ENCODE measurements at places on chromosomes 1 and 21.
A peak's percentile ranks its signal among the peaks of the same experiment; 100 is the strongest.

GRCh38 chr1:53075206-53075605 lies 13.2 kb downstream of the PODN start:
- no peak for DNase-seq

- DNase-seq = no peak
Measured at GRCh38 chr1:24101796-24102586, 9.9 kb downstream of the MYOM3 start.

- DNase-seq = no peak
Measured at GRCh38 chr1:31747304-31747703, 16.8 kb downstream of the ADGRB2 start.

DNA sequence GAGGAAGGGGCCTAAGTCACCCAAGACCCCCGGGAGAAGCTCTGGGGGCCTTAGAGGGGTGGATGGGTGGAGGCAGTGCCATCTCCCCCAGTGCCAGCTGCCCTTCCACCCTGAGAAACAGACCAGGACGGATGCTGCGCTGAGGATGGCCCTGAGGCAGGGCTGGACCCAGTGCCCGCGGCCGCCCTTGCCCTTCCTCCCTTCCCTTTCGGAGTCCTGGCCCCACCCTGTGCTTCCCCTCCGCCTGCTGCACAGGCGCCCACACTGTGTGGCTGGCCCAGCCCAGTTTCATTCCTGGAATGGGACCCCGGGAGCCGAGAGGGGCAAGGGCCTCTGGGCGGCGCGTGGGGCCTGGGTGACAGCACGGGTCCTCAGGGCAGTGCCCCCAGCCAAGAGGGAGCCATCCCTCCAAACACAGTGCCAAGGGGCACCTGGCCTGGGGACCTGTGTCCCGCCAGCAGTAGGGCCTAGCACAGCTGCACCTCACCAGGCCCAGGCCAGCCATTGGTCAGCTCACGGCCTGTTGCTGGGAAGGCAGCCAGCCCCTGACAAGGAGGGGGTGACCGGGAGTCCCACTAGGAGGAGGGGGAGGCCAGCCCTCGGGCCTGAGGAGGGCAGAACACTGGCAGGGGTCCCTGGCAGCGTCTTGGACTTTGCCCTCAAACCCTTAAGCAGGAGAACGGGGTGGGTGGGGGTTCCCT lies 13.4 kb upstream of the SKI start:
- no peak for DNase-seq

GRCh38 chr1:45879885-45880598 lies 76.6 kb downstream of the MAST2 start:
- no peak for DNase-seq

- DNase-seq = peak; percentile 34
Measured at GRCh38 chr1:235056937-235057336, 71.7 kb downstream of the TOMM20 start.

- DNase-seq = no peak
Measured at GRCh38 chr1:224864006-224864405, 65.5 kb upstream of the DNAH14 start.

GRCh38 chr1:107964336-107965109 lies 457 bp downstream of the VAV3 start:
- peak; percentile 42 for DNase-seq

- DNase-seq = no peak
Measured at GRCh38 chr1:114310695-114311271, 157.1 kb upstream of the SYT6 start.

GRCh38 chr1:168235937-168236336 lies 10.1 kb downstream of the SFT2D2 start:
- no peak for DNase-seq

GRCh38 chr1:22687191-22687590 lies 23.4 kb upstream of the EPHB2 start:
- no peak for DNase-seq

- DNase-seq = no peak
Measured at GRCh38 chr1:100035214-100035613, 65.4 kb downstream of the SLC35A3 start.

GRCh38 chr1:219174460-219175211 lies 958 bp downstream of the LYPLAL1 start:
- DNase-seq = peak; percentile 53

DNA sequence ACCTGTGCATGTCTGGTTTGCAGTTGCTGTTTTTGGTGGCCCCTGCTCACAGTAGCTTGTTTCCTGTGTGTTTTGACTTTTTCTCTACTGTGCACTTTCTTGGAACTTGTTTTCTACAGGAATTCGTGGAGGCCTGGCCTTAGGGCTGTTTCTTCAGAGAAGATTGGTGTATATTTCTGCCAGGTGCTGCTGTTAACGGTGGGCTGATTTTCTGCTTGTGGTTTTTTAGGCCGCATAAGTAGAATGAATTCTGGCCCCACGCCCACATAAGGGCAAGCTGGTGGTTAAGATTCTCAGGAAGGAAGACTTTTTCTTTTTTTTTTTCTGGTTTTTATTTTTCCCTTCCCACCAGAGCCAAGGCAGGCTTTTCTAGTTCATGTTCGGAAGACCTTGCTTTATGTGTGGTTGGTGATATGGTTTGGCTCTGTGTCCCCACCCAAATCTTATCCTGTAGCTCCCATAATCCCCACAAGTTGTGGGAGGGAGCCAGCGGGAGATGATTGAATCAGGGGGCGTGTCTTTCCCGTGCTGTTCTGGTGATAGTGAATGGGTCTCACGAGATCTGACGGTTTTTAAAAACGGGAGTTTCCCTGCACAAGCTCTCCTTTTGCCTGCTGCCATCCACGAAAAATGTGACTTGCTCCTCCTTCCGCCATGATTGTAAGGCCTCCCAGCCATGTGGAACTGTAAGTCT lies 71.5 kb upstream of the DISP3 start:
- DNase-seq = peak; percentile 90

DNA sequence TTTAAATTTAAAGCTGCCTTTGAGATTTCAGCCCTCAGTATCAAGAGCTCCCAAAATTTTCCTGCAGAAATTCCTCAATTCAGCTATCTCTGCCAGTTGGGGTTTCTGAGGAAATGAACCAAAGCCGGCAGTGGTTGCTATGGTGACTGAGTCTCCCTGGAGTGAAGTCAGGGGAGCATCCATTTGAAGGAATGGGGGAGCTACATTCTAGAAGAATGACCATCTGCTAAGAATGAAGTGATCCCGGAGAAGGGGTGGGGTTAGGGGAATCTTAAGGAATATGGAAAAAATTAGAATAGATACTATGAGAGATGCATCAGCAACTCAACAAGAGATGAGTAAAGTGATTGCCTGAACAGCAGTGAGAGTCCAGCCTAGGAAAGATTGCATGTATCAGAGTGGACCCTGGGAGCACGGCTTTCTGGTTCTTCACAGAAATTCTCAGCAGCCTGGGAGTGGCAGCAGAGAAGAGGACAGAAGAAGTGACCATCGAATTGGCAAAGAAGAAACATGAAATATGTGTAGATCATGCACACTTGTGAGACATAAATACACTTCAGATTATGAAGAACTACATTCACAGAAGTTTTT lies 94.7 kb downstream of the CHD1L start:
- no peak for DNase-seq

DNA sequence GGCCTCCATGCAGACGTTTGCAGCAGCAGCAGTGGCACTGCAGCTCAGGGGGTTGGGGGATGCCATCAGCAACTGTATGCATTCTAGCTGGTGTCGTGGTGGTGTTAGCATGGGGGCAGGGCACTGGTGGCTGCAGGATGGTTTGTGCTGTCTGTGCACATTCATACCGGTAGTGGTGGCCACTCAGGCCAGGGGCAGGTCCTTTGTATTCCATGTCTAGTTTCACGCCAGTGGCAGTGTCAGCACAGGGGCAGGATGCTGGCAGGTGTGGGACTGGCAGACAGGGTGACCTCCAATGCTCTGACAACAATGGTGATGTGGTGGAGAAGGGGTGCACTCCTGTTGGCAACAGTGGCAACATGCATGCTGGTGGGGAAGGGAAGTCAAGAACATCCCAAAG lies 194.2 kb upstream of the LRRC7 start:
- no peak for DNase-seq

GRCh38 chr1:108199201-108199691 lies 897 bp downstream of the SLC25A24 start:
- peak; percentile 7 for DNase-seq

- DNase-seq = no peak
Measured at GRCh38 chr1:198942466-198942865, 303.6 kb downstream of the PTPRC start.

GRCh38 chr1:42947117-42947516 lies 11.6 kb downstream of the SLC2A1 start:
- no peak for DNase-seq

DNA sequence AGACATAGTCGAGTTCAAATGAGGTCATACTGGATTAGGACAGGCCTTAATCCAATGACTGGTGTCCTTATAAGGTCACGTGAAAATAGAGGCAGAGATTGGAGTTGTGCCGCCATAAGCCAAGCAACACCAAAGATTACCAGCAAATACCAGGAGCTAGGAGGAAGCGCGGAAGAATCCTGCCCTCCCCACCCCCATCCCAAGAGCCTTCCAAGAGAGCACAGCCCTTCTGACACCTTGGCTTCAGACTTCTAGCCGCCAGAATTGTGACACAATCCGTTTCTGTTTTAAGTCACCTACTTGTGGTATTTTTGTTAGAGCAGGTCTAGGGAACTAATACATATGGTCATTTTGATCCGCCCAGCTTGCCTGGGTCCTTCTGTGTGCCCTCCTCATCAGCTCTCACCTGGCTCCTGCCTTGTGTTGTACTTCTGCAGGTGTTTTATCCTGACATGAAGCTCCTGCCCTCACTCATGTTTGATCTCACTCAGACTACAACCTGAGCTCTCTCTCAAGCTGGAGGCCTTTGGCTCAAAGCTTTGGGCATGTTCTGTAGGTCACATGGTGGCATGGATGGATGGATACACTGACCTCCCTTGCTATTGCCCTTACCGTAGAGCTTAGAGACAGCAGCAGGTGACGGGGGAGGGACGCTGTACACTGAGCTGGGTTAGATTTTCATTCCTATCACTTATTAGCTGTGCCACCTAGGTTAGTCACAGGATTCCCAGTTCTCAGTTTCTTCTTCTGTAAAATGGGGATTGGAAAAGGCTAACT lies 10.7 kb upstream of the NUAK2 start:
- no peak for DNase-seq

- DNase-seq = no peak
Measured at GRCh38 chr1:55670331-55671082, 455.3 kb upstream of the USP24 start.

- DNase-seq = peak; percentile 24
Measured at GRCh38 chr1:234600418-234601281, 9.3 kb downstream of the IRF2BP2 start.

DNA sequence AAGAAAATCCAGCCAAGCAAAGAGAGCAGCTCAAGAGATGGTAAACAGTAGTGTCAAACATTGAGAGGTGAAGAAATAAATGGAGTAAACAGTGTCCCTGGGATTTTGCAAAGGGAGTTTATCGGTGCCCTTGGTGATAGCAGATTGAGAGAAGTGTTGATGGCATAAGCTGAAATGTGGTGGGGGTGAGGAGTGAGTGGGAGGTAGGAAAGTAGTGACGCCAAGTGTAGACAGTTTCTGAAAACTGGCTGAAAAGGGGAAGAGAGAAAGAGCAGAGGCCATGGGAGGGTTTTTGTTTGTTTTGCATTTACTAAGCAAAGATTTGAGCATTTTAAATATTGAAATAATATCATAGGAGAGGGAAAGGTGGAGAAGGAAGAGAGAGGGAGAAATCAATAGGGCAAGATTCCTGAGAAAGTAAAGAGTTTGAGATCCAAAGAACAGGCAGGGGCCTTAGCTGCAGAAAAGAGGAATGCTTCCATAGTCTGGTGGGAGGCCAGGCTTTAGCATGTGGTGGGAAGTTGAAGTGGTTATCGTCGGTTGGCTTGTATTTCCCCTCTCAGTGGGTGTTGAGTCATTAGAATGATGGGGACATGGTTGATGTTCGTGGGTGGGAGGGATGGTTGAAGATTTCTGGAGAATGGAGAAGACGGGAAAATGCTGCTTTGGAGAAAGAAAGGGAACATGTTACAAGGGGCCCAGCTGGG lies 26.8 kb upstream of the RASAL2 start:
- no peak for DNase-seq

- DNase-seq = no peak
Measured at GRCh38 chr1:243729956-243730355, 120.1 kb downstream of the AKT3 start.

GRCh38 chr21:43988506-43989230 lies 23.4 kb upstream of the TRAPPC10 start:
- no peak for DNase-seq

DNA sequence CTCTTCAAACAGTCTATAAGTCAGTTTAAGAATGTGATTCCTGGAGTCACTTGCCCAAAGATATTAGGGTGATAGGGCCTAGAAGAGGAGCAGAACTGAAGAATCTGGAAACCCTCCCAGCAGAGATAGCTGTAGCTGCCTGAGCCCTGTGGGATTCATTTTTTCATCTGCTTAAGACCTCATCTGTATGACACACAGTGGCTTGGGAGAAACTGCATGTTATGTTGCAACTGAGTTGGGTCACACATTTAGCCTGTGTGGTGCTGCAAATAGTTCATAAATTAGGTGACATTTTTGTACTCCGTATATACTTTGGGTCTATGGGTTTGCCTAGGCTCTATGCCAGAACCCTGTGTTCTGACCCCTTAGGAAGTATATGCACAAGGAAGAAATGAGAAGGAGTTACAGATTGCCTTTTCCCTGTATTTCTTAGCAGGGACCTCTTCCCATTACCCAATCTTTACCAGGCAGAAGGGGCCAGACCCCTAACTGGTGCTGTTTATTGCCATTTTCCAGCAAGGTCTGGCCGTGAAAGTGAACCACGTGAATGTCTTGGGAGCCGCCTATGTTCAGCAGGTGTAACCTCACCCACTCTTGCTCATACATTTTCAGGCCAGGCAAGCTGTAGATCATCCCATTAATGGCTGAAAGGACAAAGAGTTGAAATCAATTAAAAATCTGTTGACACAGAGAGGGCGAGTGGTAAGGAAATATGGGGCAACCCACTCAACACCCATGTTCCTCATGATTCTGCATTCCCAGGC lies 41.9 kb upstream of the SLC19A2 start:
- no peak for DNase-seq

- no peak for DNase-seq
Measured at GRCh38 chr1:213934649-213935048, 53.1 kb upstream of the PROX1 start.

DNA sequence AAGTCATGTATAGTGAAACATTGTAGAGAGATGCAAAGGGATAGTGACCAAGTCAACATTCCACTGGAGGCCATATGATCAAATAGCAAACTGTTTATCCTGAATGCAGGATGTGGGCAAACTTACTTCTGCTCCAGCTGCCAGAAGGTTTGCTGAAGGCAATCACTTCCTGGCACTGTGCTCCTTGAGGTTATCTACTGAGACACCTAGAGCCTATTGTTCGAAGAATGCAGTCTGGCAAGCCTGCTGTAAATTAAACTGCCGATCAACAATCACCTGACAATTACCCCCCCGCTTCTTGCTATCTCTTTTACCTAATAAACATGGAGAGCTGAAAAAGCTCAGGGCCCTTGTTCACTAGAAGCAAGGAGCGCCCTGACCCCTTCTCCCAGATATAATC lies 139.4 kb upstream of the B3GALT2 start:
- no peak for DNase-seq

GRCh38 chr1:1768249-1768992 lies 9.8 kb downstream of the NADK start:
- DNase-seq = no peak

- no peak for DNase-seq
Measured at GRCh38 chr1:91754816-91755580, 131.0 kb downstream of the TGFBR3 start.

- DNase-seq = no peak
Measured at GRCh38 chr1:41515131-41515678, 30.7 kb upstream of the EDN2 start.
